ENCODE measurements at places on chromosomes 3 and 15. TPM values are rescaled to one million over a fixed set of nuclear protein-coding genes. Genes with fewer than 3 reads are reported as not detected.

The LEKR1 gene
- 9.4 TPM for total RNA-seq

The CYP1A2 gene
- total RNA-seq, result not detected

The ARPIN gene
- total RNA-seq, result 2.9 TPM

The ROBO1 gene
- total RNA-seq, result 0.42 TPM

The DNAH1 gene
- total RNA-seq, result 20.9 TPM

The IQCF5 gene
- total RNA-seq, result not detected

The CNTN4 gene
- total RNA-seq, result not detected

The CD47 gene
- 212 TPM for total RNA-seq

The THBS1 gene
- 171 TPM for total RNA-seq

The SIDT1 gene
- total RNA-seq, result 38.5 TPM

The CFAP92 gene
- 0.63 TPM for total RNA-seq

The QTRT2 gene
- 50.8 TPM for total RNA-seq

The ASB14 gene
- 0.10 TPM for total RNA-seq

The IMPG2 gene
- 0.84 TPM for total RNA-seq

The GOLGA6L6 gene
- total RNA-seq, result 0.10 TPM

The ACKR2 gene
- 0.10 TPM for total RNA-seq

The TRAIP gene
- total RNA-seq, result 3.3 TPM

The PIGZ gene
- 1.0 TPM for total RNA-seq

The VWA5B2 gene
- total RNA-seq, result under 0.01 TPM

The LRRC49 gene
- 0.21 TPM for total RNA-seq

The STRIT1 gene
- not detected for total RNA-seq

The GOLGA8M gene
- 1.2 TPM for total RNA-seq

The CCR4 gene
- 52.9 TPM for total RNA-seq

The IVD gene
- 12.7 TPM for total RNA-seq

The RTP1 gene
- total RNA-seq, result not detected

The SLC28A2 gene
- not detected for total RNA-seq

The MEIS2 gene
- total RNA-seq, result 0.21 TPM

The LRRC15 gene
- 0.10 TPM for total RNA-seq

The ZCWPW2 gene
- total RNA-seq, result not detected

The CFAP100 gene
- not detected for total RNA-seq

The FSIP1 gene
- 0.94 TPM for total RNA-seq

The PLA2G4B gene
- 4.2 TPM for total RNA-seq

The LZTFL1 gene
- 8.5 TPM for total RNA-seq

The SCAMP5 gene
- total RNA-seq, result 2.2 TPM

The TRPC1 gene
- total RNA-seq, result 5.1 TPM

The CCDC39 gene
- total RNA-seq, result not detected
